ENCODE measurements at places on chromosomes 12 and 14.

- DNase-seq, result no peak
Observed at GRCh38 chr14:69664865-69665526, 53.6 kb downstream of the SUSD6 start.

DNA sequence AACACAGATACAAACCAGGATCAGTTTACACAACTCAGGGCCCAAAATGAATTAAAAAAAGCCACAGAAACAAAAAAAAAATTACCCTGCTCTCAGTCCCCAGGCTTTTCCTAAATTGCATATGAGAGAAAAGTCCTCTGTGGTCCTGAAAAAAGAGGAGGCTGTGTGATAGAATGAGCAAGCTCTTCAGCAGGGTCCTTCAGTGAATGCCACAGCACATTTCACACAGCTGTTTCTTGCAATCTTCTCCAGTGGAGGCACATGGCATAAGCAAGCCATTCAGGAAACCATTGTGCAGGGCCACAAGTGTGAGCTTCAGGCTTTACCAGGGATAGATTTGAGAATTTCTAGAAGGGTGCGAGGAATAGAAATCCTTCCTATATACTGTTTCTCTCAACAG lies 168.5 kb downstream of the PPM1H start:
- peak; percentile 21 for DNase-seq

GRCh38 chr12:68358532-68359485 lies 26.6 kb upstream of the MDM1 start:
- DNase-seq, result peak; percentile 98

- DNase-seq, result no peak
Observed at GRCh38 chr12:27026257-27026656, 3.9 kb downstream of the MED21 start.

- no peak for DNase-seq
Observed at GRCh38 chr14:100835548-100836310, 9.8 kb downstream of the MEG3 start.

DNA sequence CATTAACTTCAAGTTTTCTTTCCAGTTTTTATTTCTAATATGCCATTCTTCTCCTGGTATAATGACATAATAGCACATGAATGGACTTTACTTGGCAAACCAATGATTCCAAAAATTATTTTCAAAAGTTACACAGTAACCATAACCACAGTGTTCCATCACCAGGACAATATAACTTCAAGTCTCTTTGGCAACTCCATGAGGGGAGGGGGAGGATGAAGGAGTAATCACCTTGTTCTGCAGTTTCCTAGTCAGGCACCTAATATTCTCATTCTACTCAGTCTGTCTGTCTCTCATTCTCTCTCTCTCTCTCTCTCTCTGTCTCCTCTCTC lies 66.6 kb downstream of the BTG1 start:
- DNase-seq, result no peak

GRCh38 chr12:124963211-124963610 lies 25.7 kb downstream of the DHX37 start:
- peak; percentile 69 for DNase-seq

- peak; percentile 44 for DNase-seq
Observed at GRCh38 chr12:115572440-115572839, 705.1 kb downstream of the MED13L start.

- DNase-seq, result no peak
Observed at GRCh38 chr12:110337912-110338710, 57.1 kb downstream of the ATP2A2 start.

DNA sequence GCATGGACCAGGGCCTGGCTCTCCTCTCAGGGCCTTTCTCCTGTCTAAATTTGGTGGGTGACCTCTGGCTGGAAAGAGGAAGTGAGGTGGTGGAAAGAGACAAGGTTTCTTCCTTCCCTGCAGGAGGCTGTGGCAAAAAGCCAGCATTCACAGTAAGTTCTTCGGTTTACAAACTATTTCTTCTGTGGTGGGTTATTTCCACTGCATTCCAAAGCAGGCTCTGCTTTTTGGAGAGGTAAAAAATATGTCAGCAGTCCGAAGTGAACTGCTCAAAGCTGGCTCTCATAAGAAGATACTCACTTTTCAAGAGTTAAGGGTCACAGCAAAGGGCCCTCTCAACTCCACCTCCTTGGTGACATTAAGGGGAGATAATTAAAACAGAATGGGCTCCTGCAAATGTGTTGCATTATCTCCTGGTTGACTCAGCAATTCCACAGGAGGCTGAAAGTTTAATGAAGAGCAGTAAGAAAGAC lies 48.9 kb upstream of the POC1B start:
- DNase-seq, result no peak

- peak; percentile 77 for DNase-seq
Observed at GRCh38 chr12:6745741-6746525, 7.0 kb downstream of the MLF2 start.

GRCh38 chr12:91662021-91662420 lies 479.4 kb upstream of the DCN start:
- DNase-seq, result no peak

- no peak for DNase-seq
Observed at GRCh38 chr12:12083688-12084087, 12.9 kb downstream of the BCL2L14 start.

GRCh38 chr12:25186038-25186787 lies 8.7 kb downstream of the DNAI7 start:
- DNase-seq, result no peak

GRCh38 chr14:96098309-96098998 lies 59.3 kb downstream of the C14orf132 start:
- peak; percentile 12 for DNase-seq

DNA sequence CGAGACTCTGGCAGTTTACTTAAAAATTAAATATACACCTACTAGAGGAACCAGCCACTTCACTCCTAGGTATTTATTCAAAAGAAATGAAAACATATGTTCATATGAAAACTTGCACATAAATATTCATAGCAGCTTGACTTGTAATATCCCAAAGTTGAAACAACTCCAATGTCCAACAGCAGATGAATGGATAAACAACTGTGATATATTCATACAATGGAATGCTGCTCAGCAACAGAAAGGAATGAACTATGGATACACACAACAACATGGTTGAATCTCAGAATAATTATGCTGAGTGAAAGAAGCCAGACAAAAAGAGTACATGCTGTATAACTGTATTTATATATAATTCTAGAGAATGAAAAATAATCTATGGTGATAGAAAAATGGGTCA lies 53.4 kb upstream of the DACT1 start:
- no peak for DNase-seq

GRCh38 chr12:92608151-92609091 lies 94.4 kb upstream of the PLEKHG7 start:
- DNase-seq, result peak; percentile 65

DNA sequence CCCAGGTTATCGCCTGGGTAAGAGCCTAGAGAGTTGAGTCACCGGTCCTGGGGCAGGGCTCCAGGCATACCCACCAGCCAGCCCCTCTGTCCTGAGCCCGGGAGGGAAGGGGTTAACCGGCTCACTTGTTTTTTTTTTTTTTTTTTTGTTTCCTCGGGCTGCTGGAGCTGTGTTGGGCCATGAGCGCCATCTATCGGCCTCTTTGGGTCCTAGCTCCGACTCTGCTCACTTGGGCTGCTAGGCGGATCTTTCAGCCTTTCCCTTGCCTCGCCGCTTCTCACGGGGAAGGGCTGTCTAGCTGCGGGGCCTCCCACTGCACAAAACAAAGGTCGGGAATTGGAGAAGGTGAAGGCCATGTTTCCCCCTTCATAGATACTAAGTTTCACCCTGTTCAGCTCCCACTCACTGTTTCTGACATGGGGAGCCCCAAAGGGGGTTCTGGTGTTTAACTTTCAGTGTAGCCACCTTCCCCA lies 2.8 kb upstream of the SMUG1 start:
- peak; percentile 68 for DNase-seq

DNA sequence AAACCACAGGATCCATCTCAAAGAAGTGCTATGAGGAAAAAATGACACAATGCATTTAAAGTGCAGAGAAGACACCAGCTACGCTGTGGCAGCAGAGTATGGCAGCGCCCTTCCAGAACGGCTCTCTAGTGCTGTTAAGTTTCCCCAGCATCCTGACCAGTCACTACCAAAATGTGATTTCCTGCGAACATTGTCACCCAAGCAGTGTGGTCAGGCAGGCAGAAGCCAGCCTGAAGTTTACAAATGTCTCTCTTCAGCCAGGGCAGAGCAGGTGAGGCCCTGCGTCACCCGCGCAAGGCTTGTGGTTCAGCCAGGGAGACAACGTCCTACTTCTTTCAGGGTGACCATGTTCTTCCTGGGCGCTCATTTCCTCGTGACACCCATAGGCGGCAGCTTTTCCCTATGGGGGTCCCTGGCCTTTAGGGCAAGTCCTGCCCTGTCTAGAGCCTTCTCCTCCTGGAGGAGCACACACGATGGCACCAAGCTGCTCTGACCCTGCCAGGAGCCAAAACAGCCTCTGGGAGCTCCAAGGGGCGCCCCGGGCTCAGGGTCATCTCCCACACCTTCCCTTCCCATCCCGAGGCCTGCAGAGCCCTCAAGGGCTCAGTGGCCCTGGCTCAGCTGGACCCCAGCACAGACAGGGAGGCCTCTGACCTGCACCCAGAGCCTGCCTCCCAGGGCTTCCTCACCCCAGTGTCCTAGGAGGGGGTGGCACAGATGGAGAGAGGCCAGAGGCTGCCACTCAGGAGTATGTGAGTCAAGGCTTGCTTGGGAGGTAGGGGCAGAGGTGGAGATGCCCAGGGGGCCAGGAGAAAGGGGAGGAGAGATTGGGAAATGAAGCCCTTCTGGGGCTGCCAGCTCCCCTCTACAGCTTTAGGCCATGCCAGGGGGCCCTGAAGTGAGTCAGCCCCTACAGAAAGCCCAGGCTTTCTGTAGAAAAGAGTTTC lies 41.9 kb downstream of the PSMA6 start:
- DNase-seq, result no peak

DNA sequence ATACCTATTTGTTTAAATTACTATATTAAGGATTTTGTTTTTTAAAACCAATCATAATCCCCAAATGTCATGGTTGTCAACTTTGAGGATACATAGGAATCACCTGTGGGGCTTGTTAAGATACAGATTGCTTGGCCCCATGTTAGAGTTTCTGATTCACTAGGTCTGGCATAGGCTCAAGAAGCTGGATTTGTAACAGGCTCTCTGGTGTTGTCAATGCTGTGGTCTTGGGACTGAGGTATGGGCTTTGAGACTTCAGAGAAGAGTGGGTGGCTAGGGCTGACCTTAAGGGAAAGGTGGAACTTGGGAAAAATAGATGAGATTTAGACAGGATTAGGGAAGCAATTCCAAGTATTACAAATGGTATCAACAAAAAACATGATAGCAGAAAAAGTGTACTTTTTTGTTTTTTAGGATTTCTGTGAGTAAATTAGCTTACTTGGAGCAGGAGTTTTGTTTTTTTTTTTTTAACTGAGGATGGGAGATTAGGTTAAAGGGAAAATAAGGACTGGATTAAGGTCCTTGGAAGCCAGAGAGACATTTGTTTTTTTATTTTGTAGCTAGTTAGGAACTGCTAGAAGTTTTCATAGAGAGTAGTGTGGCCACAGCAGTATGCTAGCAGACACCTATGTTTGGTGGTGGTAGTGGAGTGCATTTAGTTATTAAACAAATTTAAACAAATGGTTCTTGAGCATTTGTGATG lies 88.6 kb downstream of the RAD51B start:
- no peak for DNase-seq

DNA sequence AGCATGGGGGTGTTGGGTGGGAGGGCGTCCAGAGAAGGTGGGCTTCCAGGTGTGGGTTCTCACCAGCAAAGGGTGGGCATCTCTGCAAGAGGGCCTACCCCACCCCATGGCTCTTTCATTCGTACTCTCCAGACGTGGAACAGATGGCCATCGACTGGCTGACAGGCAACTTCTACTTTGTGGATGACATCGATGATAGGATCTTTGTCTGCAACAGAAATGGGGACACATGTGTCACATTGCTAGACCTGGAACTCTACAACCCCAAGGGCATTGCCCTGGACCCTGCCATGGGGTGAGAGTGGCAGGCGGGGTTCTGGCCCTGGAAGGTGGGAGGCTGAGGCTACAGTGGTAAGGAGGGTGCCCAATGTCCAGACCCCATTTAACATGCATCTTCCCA lies 6.7 kb upstream of the LRP1-AS start:
- no peak for DNase-seq

GRCh38 chr12:112126000-112126438 lies 659 bp downstream of the TRAFD1 start:
- DNase-seq, result no peak

DNA sequence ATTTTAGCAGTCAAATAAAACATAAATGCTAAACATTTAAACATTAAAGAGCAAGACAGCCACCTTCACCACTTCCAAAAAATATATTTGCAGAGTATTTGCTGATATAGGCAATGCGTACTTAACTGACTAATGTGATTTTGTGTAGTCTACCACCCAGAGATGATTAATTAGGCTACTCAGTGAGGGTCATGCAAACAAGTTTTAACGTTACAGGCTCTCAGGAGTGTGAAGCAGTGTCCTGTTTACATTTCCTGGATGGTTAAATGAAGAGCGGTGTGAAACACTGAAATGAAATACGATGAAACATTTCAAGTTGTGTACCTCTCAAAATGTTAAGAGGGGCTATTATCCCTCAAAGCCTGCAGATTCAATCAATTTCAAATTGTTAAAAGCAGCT lies 165.8 kb upstream of the LRIG3 start:
- no peak for DNase-seq

DNA sequence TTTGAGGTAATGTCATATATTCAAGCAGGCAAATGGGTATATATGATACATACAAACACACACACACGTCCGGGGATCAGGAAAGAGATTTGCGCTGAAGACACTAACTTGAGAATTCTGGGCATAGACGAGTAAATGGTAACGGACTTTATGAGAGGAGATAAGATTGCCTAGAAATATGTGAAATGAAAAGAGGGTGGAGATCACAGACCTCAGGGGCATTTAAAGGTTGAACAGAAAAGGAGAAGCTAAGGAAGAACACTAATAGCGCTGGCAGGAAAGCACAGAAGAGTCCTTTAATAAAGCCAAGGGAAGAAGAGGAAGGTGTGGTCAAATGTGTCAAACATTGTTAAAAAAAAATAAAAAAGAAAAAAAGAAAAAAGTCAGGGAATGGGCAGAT lies 13.1 kb downstream of the CRY1 start:
- no peak for DNase-seq

DNA sequence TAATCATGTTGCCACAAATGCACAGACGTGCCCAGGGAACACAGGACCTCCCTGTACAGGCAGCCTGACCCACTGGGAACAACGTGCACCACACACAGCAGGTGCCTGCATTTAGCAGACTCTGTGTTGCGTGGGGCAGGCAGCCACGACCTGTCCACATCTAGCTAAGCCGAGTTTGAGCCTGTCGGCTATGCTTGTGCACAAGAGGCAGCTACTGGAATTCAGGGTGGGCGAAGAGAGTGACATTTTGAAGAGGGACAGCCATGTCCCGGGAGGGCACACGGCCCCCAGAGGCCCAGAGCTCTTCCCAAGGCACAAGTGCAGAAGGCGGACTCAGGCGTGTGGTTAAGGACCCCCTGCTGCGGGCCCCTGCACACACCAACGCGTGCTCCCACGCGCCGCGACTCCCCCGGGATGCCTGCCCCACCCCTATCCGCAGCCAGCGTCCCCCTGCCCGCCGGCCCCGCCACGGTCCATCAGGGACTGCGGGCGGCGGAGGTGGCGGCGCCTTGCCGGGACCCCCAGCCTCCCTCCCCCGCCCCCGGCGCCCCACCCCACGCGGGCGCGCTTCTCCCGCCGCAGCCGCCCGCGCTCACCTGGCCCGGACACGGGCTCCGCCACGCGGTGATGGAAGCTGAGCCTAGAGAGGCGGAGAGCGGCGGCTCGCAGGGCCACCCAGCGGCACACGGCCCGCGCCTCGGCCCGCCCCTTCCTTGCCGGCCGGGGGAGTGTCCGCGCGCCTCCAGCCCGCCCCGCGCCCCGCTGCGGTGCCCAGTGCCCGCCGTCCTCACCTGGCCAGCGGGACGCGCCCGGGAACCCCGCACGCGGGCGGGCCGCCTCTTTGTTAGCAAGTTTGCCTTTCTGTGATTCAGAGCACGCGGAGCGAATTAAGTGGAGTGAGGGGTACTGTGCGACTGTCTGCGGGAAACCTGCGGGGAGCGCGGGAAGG lies 125.3 kb upstream of the PRMT8 start:
- DNase-seq, result no peak

Data from inflammatory macrophage treated with lipopolysaccharide for 1 hour (primary cell).